ENCODE measurements at places on chromosomes 4 and X. TPM values are rescaled to one million over a fixed set of nuclear protein-coding genes. Genes with fewer than 3 reads are reported as not detected.

DNA sequence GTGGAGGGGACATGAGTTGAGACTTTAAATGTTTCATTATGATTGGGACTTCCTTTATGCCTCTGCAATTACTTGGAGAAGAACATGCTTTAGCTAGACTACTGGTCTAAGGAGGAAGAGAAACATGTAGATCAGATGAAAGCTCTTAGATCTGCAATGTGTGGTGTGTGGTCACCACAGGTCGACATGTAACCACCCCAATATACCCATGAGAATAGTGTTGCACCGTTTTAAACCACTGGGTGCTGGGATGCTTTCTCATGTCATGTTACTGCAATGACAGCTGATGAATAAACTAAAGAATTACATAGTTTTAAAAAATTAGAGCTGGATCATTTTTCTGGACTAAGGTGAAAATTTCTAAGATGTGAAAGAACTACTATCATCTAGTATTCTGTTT lies 1039.7 kb downstream of the RAPGEF2 start:
- no peak for DNase-seq

- DNase-seq = peak; percentile 8
Observed at GRCh38 chrX:24396236-24396930, 35.9 kb downstream of the SUPT20HL1 start.

DNA sequence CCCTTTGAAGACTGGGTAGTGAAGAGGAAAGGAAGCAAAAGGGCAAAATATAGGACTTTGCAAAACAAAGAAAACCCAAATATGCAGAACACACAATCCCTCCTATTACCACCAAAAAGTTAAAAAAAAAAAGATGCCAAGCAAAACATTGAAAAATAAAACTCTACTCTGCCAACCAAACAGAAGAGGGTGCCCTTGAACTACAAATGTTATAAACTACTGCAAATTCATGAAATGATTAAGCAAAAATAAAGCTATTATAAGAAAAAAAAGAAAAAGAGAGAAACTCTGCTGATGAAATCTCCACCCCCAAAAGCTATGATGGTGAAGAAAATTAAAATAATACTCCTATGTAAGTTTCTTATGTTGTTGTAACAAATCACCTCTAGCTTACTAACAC lies 168.5 kb upstream of the STK26 start:
- DNase-seq = peak; percentile 16

DNA sequence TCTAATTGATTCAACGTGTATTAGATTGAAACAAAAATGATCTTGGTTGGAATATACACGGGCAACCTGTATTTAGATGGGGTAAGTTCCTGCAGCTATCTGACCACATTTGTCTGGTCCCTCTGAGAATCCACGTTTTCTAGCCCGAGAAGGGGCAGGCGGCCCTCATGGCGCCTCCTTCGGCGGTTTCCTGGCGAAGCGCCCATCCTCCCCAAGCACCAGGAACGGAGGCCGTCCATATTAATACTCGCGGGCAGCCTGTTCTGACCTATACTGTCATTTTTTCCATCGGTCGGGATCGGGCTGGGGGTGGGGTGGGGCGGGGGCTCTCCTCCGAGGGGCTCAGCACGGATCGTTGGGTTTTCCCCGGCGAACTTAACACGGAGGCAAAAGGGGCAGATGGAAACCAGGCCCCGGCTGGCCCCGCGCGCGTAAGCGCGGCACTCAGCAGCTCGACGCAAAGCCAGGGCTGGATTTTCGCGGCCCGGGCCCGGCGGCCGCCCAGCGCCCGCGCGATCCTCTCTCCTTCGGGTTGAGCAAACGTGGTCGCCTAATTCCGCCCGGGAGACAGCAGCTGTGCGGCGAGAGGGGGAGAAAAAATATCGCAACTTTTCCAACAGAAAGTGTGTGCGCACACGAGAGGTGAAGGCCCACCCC lies 77.2 kb upstream of the BCOR start:
- peak; percentile 64 for DNase-seq

Gene GRIA3
- 8.1 TPM for total RNA-seq

Gene SMAD1
- total RNA-seq = 33.8 TPM

GRCh38 chr4:107862658-107863057 lies 37.9 kb downstream of the SGMS2 start:
- peak; percentile 58 for DNase-seq

Gene PLP1
- total RNA-seq = under 0.01 TPM

Gene LETM1
- total RNA-seq = 91.5 TPM

Gene ZNF157
- under 0.01 TPM for total RNA-seq

DNA sequence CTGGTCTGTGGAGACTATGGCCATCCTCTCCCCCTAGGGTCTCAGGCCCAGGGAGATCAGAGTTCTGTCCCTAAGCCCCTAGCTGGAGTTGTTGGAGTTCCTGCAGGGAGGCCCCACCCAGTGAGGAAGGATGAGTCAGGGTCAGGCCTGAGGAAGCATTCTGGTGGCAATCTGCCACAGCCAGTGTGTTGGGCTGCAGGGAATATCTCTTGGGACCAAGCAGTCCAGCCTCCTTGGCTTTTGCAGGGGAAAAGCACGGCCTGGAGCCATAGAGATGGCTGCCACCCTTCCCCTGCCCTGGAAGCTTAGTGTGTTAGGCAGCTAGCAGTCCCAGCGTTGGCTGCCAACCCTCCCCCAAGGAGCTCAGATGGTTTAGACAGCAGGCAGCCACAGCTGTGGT lies 202.4 kb downstream of the RTL9 start:
- no peak for DNase-seq

Data from fibroblast of villous mesenchyme (primary cell).